ENCODE measurements at places on chromosomes 1 and 21. TPM values are rescaled to one million over a fixed set of nuclear protein-coding genes. Genes with fewer than 3 reads are reported as not detected.

GRCh38 chr1:156693848-156694689 is 11.3 kb downstream of the CRABP2 start:
- DNase-seq: no peak

The DYNLT4 gene
- 2.4 TPM for total RNA-seq

- no peak for DNase-seq
Observed at GRCh38 chr1:113369040-113369439, 21.3 kb upstream of the MAGI3 start.

The MORC3 gene
- total RNA-seq: 21.1 TPM

The DMRTA2 gene
- not detected for total RNA-seq

DNA sequence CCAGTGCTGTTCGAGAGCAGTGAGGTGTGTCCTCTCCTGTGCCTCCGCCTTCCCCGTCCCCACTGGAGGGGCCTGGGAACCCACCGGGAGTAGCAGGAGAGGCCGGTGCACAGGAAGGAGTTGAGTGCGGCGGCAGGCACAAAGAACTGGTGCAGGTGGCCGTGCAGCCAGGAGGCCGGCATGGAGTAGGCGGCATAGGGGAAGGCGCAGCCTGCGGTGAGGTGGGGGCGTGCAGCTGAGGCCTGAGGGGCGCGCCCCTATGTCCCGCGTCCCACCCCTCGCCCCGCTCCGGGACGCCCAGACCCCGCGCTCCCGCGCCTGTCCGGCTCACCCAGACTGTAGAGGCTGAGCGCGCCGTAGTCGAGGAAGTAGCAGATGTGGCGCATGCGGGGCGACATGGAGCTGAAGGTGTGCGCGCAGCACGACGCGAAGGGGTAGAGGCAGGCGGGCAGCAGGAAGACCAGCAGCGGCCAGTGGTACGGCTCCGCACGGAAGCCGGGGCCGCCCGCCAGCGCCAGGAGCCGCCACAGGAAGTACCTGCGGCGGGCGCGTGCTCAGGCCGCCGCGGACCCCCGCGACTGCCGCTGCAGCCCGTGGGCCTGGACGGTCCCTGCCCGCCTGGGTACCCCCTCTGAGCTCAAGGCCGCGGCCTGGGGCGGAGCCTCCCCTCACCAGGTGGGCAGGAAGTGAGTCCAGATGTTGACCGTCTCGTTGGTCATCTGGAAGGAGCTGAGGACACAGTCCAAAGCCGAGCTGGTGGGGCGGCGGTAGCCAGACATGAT is 2.2 kb downstream of the PAQR6 start:
- DNase-seq: no peak

DNA sequence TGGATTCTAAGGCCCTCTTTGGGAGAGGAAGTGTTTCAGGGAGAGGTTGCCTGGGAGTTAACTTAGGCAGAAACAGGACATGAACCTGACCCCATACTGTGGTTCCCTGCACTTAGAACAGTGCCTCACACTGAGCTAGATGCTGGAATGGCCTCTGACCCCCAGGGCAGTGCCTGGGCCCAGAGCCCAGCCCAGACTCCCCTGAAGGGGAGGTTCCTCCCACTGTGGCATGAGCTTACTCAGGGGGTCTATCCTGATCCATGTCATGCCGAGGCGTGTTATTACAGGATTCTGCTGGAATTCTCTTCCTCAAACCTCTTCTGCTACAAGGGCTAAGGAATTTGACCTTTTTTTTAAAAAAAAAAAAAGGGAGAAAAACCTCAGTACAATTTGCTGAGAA is 72.2 kb downstream of the MRPL37 start:
- no peak for DNase-seq

Measured in right atrium auricular region (tissue), 2 donors.